ENCODE measurements at places on chromosomes 2 and 18.
A peak's percentile ranks its signal among the peaks of the same experiment; 100 is the strongest.

GRCh38 chr2:168692132-168692744 is 110.2 kb upstream of the NOSTRIN start:
- no peak for DNase-seq

GRCh38 chr2:187078297-187078696 is 229.3 kb upstream of the ZSWIM2 start:
- DNase-seq = no peak

GRCh38 chr2:124501575-124502152 is 476.6 kb downstream of the CNTNAP5 start:
- no peak for DNase-seq

GRCh38 chr2:37550190-37550589 is 121.3 kb downstream of the CDC42EP3 start:
- no peak for DNase-seq

GRCh38 chr2:121160366-121160765 is 124.6 kb downstream of the TFCP2L1 start:
- DNase-seq = no peak

GRCh38 chr2:56648802-56649201 is 465.0 kb downstream of the CCDC85A start:
- DNase-seq = no peak

DNA sequence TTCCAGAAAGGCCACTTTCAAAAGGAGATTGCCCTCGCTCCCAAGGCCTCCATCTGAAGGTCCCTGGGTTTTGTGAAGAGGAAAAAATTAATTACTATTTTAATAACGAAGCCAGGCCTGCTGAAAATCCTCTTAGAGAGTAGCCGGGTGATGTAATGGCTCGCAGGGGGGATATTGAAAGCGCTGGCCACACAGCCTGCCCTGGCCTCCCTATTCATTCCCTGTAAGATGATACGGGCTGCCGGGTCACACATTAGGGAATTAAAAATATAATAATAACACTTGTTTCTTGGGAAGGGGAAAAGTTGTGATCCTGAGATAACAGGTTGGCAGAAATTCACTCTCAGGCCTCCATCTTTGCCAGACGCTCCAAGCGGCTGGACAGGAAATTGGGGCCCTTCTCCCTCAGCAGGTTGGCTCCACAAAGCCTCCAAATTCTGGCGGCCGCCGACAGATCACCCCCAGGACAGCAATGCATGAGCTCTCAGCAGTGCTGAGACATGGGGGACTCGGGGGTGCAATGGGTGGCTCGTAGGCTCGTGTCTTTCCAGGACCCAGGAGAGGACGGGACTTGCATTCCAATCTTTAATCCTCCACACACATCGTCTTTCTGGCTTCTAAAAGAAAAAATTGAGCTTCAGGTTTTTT is 299.9 kb upstream of the SALL3 start:
- no peak for DNase-seq

DNA sequence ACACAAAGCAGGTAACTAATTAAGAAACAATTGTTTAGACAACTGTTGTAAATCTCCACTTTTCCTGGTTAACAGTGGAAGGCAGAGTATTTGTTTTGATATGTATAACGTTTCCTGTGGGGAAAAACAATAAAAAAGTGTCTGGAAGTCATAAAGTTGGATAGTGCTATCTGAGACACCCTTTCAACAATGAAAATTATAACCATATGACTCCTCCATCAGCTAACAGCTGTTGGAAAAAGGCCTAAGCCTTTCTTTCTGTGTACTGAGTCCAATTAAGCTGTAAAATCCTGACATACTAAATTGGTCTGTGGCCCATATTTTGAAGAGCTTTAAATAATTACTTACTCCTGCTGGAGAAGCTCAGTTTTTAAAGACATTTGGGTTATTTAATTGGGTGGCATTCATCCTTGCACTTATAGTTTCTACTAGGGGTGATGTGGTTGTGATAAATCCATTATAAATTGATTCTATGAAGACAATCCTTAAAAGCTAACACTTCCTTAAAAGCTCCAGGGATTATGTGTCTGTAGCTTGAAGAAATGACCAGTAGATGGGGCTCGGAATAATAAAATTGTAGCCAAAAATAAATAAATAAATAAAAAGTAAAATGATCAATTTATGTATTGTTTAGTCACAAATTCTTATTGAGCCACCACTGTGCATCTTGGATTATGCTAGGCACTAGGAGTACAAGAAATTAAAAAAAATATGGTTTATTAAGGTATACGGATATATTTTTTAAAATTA is 698.1 kb upstream of the NXPH2 start:
- DNase-seq = no peak

- DNase-seq = no peak
These were observed 370 bp downstream of the KLHL29 start for GRCh38 chr2:23385351-23385747.

DNA sequence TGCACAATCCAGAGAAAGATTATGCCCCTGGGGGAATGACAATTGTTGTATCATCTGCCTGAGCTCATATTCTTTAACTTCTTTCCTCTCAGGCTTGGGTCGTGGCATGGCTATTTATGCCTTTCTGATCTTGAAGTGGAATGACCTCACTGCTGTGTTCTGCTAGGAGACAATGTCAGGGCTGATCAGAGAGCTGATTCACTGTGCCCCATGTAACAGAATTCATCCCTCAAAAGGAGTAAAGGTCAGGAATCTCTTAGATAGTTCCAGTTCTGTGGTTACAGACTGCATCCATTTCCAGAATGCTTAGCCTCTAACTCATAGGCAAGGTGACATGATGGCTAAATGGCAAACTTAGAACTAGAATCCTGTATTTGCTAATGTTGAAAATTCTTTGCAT is 511.7 kb upstream of the CNTNAP5 start:
- DNase-seq = no peak

GRCh38 chr2:172428832-172429210 is 1.4 kb downstream of the ITGA6 start:
- no peak for DNase-seq

DNA sequence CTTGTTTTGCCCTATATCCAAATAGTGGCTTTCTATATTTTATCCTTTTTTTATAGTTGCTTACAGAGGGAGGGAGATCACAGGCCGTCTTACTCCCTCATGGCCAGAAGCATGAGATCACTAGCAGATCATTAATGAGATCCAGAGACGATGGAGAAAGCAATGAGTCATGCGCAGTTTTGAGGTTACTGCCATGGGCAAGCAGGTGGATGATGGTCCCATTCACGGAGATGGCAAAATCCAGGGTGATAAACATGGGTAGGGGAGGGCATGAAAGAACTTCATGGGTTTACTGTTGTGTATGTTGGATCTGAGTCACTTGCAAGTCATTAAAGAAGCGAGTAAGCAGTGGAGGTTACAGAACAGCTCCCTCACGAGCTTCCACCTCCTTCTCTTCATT is 60.4 kb downstream of the C18orf63 start:
- DNase-seq = no peak

DNA sequence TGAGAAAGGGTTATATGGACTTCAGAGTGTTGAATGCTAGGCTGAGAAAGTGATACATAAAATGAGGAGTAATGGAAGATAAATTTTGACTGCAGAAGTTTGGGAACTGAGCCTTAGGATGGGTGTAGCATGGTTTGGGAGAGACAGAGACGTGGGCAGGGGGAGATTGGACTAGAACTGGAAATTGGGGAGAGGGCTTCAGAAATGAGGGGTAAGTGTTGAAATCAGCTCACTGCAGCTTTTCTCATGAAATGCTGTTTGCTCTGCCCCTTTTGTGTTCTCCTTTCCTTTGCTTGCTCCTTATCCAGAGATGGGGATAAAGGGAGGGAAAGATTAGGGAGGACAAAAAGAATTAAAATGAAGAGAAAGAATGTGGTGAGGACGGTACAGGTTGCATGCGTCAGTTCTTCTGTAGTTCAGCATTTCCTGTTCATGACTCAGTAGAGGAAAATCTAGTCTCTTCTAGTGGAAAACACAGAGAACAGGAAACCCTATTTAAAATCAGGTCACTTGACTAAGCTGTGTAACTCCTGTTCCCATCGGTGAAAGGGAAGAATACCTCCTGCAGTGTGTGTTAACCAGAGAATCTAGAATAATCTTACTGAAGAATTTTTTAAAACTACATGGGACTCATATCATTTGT is 105.6 kb downstream of the CRIM1 start:
- DNase-seq = peak; percentile 58

DNA sequence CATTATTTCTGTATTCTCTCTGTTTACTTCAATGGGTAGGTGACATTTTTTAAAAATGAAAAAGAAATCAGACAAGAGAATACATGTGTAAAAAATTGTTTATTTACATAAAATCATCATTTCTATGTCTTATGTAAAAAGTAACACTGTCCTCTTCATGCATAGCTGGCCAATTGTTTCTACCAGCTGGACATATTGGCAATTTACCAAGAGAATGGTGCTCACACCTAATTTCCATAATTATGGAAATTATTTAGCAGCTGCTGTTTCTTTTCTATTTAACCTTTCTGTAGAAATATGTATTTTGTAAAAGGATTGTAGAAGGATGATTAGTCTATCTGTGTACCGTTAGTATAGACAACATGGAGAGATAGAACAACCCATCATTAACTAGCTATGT is 791.9 kb downstream of the TRIB2 start:
- no peak for DNase-seq

DNA sequence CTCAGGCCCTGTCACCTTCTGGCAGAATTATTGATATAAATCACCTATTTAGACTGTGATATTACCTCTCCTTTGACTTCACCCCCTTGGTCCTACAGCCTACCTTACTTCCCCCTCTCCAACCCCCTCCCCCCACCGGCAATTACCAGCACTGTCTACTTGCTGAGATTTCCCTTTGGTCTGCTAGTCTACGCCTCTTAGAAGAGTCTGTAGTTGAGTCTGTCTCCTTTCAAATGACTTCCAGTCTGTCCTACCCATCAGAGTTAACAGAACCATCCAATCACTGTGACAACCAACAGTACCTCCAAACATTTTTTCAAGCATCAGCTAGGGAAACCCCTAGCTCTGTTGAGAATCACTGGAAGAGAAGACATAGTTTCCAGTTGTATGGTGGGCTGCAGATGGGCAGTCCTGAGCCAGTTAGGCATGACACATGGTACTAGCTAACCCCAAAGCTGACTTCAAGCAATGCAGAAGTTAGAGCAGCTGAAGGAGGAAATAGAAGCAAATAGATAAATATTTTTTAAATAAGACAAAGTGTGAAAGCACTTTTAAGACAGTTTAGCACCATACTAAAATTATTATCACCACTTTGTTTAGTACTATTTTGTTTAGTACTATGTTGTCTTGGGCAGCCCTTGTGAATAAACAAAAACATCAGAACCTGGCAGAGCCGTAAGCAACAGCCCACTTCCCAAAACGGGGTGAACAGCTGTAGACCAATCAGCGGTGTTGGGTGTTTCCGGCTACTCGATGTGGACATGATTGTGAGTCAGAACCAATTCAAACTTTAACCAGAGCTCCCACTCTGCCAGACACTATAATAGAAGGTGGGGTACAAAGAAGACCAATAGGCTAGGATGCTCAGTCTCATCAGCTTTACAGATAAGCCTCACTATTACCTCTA is 2.7 kb upstream of the ASNSD1 start:
- no peak for DNase-seq

DNA sequence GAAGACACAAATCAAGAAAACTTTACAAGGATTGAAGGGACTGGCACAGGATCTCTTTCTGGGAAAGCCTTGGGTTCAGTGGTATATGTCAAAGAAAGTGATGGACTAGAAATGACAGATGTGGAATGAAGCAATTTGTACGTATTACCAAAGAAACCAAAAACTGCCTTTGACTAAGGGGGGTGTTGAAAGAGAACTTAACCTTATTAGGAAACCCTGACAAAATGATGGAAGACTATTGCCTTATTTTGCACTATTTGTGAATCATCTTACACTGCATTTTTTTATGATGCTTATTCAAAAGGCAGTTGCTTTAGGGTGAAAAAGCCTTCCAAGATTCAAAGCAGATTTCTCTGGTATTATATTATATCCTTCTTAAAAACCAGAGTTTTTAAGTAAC is 4.0 kb downstream of the TSGA10 start:
- no peak for DNase-seq
